ENCODE measurements at places on chromosomes 5 and 9.
A peak's percentile ranks its signal among the peaks of the same experiment; 100 is the strongest.

GRCh38 chr5:15646371-15646770 lies 146.4 kb downstream of the FBXL7 start:
- peak; percentile 54 for DNase-seq

DNA sequence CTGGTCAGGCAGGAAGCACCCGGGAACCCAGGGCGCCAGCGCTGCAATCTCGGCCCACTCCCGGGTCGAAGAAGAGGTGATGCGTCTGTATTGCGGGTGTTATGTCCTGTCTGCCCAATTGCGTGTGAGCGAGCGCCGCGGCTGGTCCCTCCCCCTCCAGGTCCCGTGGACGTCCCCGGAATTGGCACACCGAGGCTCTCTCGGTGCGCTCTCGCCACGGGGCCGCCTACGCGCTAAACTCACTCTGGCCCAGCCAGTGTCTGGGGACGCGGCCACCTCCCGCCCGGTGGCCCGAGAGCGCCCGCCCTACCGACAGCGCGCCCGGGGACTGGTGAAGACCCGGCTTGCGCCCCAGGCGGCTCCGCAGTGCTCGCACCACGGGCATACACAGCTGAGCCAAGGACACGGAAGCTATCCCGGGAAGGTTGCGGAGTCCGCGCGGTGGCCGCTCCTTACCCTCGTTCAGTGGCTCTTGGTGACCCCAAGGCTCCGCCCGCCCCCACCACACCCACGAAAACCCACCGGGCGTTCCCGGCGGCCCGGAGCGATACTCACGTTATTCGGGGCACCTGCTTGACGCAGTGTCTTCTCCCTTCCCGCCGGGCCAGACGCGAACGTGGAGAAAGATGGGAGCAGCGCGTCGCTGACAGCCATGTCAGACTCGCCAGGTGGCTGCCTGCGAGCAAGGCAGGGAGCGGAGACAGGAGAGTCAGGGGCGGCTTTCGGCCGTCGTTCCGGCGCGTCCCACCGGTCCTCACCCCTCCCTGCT lies 1.0 kb downstream of the KLF4 start:
- DNase-seq: peak; percentile 68

DNA sequence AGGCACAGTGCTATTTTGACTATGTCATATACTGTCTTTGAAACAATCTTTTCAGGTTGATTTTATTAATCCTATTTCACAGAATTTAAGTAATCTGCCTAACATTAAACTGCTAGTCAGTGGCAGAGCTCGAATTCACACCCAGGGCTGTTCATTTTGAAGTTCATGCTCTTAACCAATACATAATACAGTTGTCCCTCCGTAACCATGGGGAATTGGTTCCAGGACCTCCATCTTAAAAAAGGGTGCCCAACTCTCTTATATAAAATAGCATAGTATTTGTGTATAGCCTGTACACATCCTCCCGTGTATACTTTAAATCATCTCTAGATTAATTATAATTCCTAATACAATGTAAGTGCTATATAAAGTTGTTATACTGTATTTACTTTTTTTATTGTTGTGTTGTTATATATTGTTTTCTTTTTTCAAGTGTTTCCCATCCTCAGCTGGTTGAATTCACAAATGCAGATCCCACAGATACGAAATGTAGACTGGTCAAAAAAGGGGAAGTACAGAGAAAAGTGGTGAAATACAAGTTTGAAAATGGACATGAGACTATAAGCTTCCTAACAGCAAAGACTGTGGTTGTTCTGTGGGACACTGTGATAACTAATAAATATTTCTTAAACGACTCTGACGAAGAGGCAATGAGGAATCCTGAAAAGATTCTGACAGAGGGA lies 18.3 kb downstream of the RFX3 start:
- no peak for DNase-seq

- no peak for DNase-seq
Observed at GRCh38 chr9:98236901-98237487, 18.5 kb downstream of the TBC1D2 start.

- no peak for DNase-seq
Observed at GRCh38 chr5:173968154-173968797, 20.7 kb upstream of the C5orf47 start.

All from muscle of arm (tissue), 14 donors.